Tibial nerve (tissue), 4 donors: ENCODE measurements at places on chromosomes 5 and 9.

- H3K4me3 ChIP-seq, result no peak overlapping the region
- H3K4me1 ChIP-seq, result no peaks in the 10 kb centered on the region
- H3K27me3 ChIP-seq, result no peaks in the 10 kb centered on the region
- H3K36me3 ChIP-seq, result no peaks in the 10 kb centered on the region
- no peak overlapping the region for H3K27ac ChIP-seq
These were observed 340.5 kb downstream of the ARHGEF28 start for GRCh38 chr5:73966451-73966850.

DNA sequence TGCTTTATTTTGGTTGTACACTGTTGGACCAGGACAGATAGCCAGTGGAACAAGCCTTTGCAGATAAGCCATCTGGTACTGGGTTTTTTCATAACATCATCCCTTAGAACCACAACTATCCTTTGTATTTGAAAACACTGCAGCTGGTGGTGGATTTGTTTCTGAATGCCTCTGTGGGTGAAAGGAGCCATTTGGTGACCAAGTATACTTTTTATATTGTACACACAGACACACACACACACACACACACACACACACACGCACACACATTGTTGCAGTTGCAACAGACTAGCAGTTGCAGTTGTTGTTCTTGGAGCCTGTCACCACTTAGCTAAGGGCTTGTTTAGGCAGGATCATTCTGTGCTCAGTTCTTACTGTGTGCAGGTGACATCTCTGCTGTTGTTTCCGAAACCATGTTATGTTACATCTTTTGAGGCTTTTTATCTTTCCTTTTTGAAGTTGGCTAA lies 22.9 kb upstream of the CAVIN4 start:
- no peak for DNase-seq
- H3K4me1 ChIP-seq, result no peaks in the 10 kb centered on the region
- no peaks in the 10 kb centered on the region for H3K36me3 ChIP-seq
- H3K27me3 ChIP-seq, result no peaks in the 10 kb centered on the region
- H3K4me3 ChIP-seq, result no peak overlapping the region

DNA sequence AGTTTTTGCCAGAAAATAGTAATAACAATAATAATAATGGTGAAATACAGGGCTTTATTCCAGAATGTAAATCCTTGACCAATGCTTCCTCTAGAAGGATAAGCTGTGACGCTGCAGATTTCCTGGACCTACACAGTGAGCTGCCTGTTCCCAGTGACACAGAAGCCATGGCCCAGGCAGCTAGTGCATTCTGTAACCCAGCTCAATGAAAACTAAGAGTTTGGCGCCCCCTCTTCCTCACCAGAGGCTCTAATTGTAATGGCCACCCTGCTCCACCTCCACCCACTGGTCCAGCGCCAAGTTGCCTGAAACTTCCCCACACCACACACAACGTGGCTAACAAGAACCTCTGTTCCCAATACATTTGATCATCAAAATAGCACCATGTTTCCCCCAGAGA lies 248.1 kb downstream of the CETN3 start:
- H3K27ac ChIP-seq, result no peak overlapping the region
- H3K4me3 ChIP-seq, result no peak overlapping the region
- DNase-seq, result peak; percentile 13
- H3K4me1 ChIP-seq, result peaks cover 9% of the 10 kb centered on the region
- H3K36me3 ChIP-seq, result no peaks in the 10 kb centered on the region

DNA sequence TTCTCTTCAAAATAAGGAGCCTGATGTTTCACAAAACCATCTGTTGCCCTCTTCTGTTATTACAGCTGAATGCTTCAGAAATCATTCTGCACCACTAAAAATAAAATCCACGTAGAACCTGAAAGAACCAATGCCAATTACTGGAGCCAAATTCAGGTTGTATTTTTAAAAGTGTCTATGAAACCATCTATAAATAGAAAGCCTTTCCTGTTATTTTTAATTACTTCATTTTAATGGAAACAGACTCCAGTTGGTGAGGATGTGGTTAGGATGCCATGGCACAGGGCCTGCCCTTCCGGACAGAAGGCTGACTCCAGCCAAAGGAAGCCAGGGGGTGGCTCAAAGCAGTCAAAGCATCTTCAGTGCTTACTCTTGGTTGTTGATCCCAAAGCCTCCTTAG lies 119.8 kb downstream of the TENT4A start:
- H3K4me3 ChIP-seq, result no peak overlapping the region
- H3K27ac ChIP-seq, result no peak overlapping the region
- H3K4me1 ChIP-seq, result no peaks in the 10 kb centered on the region
- no peaks in the 10 kb centered on the region for H3K36me3 ChIP-seq

DNA sequence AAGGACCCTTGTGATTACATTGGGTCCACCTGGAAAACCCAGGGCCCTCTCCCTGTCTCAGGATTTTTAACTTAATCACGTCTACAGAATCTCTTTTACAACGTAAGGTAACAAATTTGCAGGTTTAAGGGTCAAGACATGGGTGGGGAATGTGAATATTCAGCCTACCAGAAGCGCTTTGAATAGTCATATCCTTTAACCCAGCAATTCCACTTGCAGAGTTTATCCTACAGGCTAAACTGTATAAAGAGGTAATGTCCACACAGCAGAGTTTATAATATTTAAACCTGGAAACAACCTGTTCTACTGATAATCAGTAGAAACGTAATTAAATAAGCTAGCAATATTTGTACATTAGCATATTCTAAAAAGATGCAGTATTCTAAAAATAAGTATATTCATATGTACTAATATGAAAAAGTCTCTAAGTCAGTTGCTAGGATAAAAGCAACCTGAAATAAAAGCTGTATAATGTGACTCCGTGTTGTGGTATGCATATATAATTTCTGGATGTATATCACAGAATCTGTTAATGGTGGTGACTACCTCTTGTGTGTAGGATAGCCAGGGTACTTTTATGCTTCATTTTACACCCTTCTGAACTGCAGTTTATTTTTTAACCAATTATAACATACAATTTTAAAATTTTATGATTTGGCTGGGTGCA lies 14.1 kb upstream of the NIPAL4 start:
- no peak overlapping the region for H3K4me3 ChIP-seq
- no peak overlapping the region for H3K27ac ChIP-seq
- H3K4me1 ChIP-seq, result no peaks in the 10 kb centered on the region
- H3K36me3 ChIP-seq, result no peaks in the 10 kb centered on the region
- DNase-seq, result no peak

DNA sequence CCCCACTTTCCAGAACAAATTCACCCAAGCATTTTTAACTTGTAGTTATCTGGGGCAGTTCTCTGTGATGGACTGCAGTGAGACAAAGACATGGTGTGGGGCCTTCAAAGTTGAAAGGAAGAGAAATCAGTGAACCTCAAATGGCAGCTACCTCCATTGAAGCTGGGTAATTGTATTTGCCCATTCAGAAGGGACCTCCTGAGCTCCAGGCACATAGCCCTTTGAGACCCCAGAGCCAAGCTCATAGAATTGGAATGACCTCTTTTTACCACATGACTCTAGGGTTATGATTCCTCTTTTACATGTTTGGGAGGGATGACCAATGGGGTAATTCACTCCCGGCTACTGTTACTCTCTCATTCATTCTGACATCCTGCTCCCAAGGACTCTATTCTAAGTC lies 368.4 kb upstream of the ITGA1 start:
- H3K27me3 ChIP-seq, result no peaks in the 10 kb centered on the region
- no peak for DNase-seq

DNA sequence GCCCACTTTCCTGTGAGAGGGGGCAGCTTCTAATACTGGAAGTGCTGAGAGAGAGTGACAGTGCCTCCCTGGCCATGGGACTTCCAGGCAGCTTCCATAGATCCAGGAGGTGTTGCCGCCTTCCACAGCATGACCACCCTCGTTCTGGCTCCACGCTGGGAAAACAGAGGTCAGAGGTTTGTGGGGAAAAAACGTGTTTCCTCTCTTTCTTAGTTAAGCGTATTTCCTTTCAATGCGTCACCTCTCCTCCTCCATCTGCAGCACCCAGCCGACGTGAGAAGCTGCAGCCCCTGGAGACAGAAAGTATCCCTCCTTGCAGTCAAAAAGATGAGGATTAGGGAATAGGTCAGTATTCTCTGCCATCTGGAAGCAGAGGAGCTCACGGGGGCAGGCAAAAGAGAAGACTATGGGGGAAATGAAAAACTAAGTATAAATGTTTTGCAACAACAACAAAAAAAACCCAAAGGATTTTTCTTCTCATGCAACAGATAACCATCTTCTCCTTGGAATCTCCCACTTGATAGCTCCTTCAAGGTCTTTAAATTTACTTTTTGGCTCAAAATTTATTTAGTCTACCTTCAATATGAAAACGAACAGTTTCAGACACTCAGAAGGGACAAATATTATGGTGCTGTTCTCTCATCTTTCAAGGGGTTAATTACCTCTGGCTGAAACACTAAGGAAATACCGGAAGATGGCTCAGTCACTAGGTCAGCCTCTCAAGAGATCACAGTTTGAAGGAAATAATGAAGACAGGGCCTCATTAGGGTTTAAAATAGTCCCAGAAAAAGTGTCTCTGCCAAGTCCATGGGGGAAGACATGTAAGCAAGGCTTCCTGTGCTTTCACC lies 38.0 kb downstream of the MTMR12 start:
- DNase-seq, result no peak
- no peaks in the 10 kb centered on the region for H3K4me1 ChIP-seq
- no peaks in the 10 kb centered on the region for H3K27me3 ChIP-seq
- no peak overlapping the region for H3K4me3 ChIP-seq

DNA sequence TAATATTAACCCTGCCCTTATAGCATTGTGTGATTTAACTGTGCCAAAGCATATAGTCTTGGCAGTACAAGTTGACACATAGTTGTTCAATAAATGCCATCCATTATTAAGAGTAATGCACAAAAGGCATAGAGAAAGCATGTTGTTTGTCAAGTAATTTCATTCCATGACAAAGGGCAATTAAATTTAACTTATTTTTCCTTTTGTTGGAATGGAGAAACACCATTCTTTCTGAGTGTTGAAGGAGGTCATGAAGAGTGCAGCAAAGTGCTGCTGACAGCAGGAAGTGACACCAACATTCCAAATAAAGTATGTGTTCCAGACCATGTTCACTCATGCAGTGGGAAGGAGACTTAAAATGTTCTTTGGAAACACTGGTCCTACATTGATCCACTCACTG lies 29.1 kb downstream of the ANKDD1B start:
- no peak overlapping the region for H3K4me3 ChIP-seq
- no peaks in the 10 kb centered on the region for H3K4me1 ChIP-seq
- no peak for DNase-seq
- H3K36me3 ChIP-seq, result no peaks in the 10 kb centered on the region

DNA sequence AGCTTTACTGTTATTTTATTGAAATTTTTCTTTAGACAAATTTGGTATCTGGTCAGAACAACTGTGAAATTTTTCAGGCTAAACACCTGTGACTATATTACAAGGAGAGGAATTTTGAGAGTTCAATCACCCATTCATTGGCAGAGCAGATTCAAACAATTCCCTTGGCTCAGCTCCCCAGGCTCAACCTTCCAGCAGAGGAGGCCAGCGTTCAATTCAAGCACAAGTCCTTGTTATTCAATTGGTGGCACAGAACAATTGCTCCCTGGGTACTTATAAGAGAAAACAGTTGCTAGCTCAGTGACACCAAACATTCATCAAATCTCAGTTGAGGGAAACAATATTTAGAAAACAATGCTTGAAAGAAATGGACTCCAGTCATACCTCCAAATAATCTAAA lies 83.3 kb downstream of the SUSD1 start:
- H3K4me3 ChIP-seq, result no peak overlapping the region
- H3K4me1 ChIP-seq, result no peaks in the 10 kb centered on the region
- no peaks in the 10 kb centered on the region for H3K36me3 ChIP-seq
- no peak overlapping the region for H3K27ac ChIP-seq
- no peaks in the 10 kb centered on the region for H3K27me3 ChIP-seq
- no peak for DNase-seq

- H3K4me1 ChIP-seq, result peaks cover 14% of the 10 kb centered on the region
- no peaks in the 10 kb centered on the region for H3K36me3 ChIP-seq
- H3K4me3 ChIP-seq, result no peak overlapping the region
- H3K27ac ChIP-seq, result no peak overlapping the region
- H3K27me3 ChIP-seq, result no peaks in the 10 kb centered on the region
These were observed 70.1 kb downstream of the RFX3 start for GRCh38 chr9:3455717-3456116.

GRCh38 chr9:79572032-79572607 lies 355 bp downstream of the TLE4 start:
- no peaks in the 10 kb centered on the region for H3K36me3 ChIP-seq
- no peaks in the 10 kb centered on the region for H3K27me3 ChIP-seq
- H3K4me1 ChIP-seq, result no peaks in the 10 kb centered on the region
- H3K4me3 ChIP-seq, result peak overlapping the region; percentile 99
- H3K27ac ChIP-seq, result peak overlapping the region; percentile 94

DNA sequence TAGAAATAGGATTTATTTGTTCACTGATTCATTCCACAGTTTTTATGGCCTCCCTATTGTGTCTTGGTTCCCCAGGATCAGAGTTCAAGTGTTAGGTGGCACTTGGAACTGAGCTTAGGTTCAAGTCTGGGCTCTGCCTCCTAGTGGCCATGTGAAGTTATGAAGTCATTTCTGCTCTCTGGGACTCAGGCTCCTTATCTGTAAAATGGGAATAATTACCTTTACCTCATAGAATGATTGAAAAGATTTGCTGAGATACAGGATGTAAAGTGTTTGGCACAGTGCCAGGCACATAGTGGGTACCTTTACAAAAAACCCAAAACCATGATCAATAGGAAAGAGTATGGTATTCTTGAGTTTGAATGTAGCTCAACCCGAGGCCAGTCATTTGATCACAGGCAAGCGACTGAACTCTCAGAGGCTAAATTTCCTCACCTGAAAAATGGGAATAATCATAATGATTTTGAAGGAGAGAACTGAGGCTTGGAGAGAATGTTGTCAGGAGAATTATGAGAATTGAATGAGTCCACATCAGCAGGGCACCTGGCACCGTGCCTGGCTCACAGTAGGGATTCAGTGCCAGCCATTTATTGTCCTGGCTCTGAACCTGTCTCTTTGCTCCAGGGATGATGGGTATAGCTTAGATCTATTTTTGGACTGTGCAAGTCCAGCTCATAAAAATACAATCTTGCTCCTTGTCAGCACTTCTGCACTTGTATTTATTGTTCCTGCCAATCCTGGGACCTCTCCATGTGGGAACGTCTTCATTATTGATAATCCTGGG lies 10.8 kb downstream of the NSG2 start:
- peaks cover 3% of the 10 kb centered on the region for H3K27me3 ChIP-seq
- no peak overlapping the region for H3K4me3 ChIP-seq
- DNase-seq, result no peak

- DNase-seq, result no peak
- H3K4me1 ChIP-seq, result no peaks in the 10 kb centered on the region
- H3K27ac ChIP-seq, result no peak overlapping the region
- H3K36me3 ChIP-seq, result peaks cover 21% of the 10 kb centered on the region
- H3K27me3 ChIP-seq, result no peaks in the 10 kb centered on the region
- no peak overlapping the region for H3K4me3 ChIP-seq
These were observed 28.6 kb downstream of the DCAF12 start for GRCh38 chr9:34097865-34098264.

DNA sequence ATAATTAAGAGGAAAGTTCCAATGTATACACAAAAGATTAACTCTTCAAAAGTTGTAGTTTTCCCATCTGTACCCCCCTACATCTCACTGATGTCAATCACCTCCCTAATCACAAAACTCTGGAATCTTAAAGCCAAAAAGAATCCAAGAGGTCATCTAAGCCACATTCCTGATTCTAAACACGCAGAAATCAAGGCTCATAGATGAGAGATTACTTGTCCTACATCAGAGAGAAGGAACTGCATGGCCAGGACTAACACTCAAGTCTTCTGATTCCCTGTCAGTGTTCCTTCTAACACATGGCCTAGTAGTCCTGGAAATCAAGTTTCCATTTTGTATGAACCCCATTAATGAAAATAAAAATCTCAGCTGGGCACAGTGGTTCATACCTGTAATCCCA lies 58.7 kb downstream of the MAPKAP1 start:
- no peak overlapping the region for H3K4me3 ChIP-seq
- no peak overlapping the region for H3K27ac ChIP-seq
- no peaks in the 10 kb centered on the region for H3K36me3 ChIP-seq
- H3K4me1 ChIP-seq, result peaks cover 59% of the 10 kb centered on the region
- DNase-seq, result no peak
